Transverse colon (tissue), 4 donors: ENCODE measurements at places on chromosomes 5 and 9. TPM values are rescaled to one million over a fixed set of nuclear protein-coding genes. Genes with fewer than 3 reads are reported as not detected.

The DCTN3 gene
- 41.6 TPM for total RNA-seq

The C6 gene
- total RNA-seq, result not detected

The SHISAL2B gene
- not detected for total RNA-seq

The NUDT12 gene
- 19.0 TPM for total RNA-seq

The SMIM32 gene
- total RNA-seq, result 21.6 TPM

The TXNDC8 gene
- total RNA-seq, result not detected

The IFNA13 gene
- not detected for total RNA-seq

The LYSMD3 gene
- total RNA-seq, result 6.6 TPM

The OTP gene
- total RNA-seq, result not detected

The SLC12A7 gene
- total RNA-seq, result 144 TPM
